Hematopoietic multipotent progenitor cell (in vitro differentiated cells): ENCODE measurements at places on chromosomes 16 and 17. TPM values are rescaled to one million over a fixed set of nuclear protein-coding genes. Genes with fewer than 3 reads are reported as not detected.
A peak's percentile ranks its signal among the peaks of the same experiment; 100 is the strongest.

DNA sequence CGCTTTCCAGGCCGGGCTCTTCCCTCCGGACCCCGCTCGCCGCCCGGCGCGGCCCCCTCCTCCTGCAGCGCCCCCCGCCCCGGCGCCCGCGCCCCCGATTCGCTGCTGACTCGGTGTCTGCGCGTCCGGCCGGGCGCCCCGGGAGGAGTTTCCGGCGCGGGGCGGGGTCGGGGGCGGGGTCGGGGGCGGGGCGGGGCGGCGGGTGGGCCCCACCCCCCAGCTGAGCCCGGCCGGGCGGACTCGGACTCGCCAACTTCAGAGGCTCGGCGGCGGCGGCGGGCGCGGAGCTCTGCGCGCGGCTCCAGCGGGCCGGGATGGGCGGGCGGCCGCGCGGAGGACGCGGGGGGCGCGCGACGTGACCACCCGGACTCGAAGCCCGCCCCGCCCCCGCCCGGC, at the start of gene METRNL:
Gene METRNL, plus strand, starts transcription at position 258 of the 396 bp plus-strand sequence. CDS start 207 bp downstream, outside the sequence.
- peak; percentile 57 for DNase-seq

- DNase-seq: no peak
Observed at GRCh38 chr16:70769131-70769530, 31.8 kb downstream of the VAC14 start.

- no peak for DNase-seq
Observed at GRCh38 chr16:68973611-68974120, 130.3 kb downstream of the TANGO6 start.

The RDM1 gene
- total RNA-seq: 0.54 TPM

GRCh38 chr17:14871921-14872320, 393.2 kb downstream of the PMP22 start:
- no peak for DNase-seq

The ABR gene
- 64.6 TPM for total RNA-seq

The LRRC3C gene
- under 0.01 TPM for total RNA-seq

DNA sequence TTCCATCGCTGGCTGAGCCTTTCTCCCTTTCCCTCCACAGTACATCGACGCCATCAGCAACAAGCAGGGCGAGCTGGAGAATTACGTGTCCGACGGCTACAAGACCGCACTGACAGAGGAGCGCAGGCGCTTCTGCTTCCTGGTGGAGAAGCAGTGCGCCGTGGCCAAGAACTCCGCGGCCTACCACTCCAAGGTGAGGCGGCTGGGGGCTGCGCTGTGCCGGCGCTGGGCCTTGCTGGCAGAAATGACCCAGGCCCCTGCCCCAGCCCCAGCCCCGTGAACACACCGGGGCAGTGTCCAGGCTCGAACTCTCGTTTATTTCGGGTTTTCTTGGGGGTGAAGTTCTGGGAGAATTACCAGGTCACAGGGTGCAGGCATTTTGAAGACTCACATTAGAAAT, 64.9 kb downstream of the BAIAP2 start:
- DNase-seq: no peak

DNA sequence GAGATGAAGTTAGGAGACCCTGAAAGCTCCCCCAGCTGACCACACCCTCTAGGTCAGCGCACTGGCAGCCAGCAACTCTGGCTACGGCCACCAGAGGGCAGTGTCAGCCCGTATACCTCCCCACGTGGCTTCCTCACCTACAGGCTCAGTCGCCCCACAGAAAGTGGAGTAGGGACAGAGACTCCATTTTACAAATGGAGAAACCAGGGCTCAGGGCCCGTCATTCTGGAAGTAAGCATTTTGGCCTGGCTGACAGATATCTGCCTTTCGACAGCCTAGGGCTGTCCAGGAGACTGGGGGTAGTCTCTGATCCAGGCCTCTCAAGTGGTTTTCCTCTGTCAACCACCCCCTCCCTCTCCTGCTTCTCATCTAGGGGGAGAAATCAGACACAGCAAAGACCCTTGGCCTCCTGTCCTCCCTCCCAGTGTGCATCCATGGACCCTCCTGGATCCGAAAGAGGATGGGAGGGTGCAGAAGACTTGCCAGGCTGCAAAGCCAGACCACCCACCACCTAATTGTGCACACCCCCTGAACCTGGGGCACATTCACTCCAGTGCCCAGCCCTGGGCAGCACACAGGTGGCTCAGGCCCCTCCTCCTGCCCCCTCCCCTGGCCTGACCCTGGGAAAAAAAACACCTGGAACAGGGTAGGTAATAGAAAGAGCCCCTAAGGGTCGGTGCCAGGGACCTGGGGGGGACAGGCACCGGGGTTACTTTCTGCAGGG, 3.8 kb upstream of the HAP1 start:
- DNase-seq: peak; percentile 85

- no peak for DNase-seq
Observed at GRCh38 chr16:84821728-84822689, 2.2 kb downstream of the CRISPLD2 start.

- no peak for DNase-seq
Observed at GRCh38 chr17:77644181-77645071, 314.1 kb upstream of the TNRC6C start.

GRCh38 chr17:63549289-63549945, 860 bp upstream of the DCAF7 start:
- DNase-seq: no peak

The HSPB9 gene
- not detected for total RNA-seq

GRCh38 chr17:39950871-39951348, 11.9 kb upstream of the GSDMA start:
- DNase-seq: no peak

The AXIN2 gene
- under 0.01 TPM for total RNA-seq

The GRAP gene
- 22.9 TPM for total RNA-seq

The MPP2 gene
- 0.81 TPM for total RNA-seq

DNA sequence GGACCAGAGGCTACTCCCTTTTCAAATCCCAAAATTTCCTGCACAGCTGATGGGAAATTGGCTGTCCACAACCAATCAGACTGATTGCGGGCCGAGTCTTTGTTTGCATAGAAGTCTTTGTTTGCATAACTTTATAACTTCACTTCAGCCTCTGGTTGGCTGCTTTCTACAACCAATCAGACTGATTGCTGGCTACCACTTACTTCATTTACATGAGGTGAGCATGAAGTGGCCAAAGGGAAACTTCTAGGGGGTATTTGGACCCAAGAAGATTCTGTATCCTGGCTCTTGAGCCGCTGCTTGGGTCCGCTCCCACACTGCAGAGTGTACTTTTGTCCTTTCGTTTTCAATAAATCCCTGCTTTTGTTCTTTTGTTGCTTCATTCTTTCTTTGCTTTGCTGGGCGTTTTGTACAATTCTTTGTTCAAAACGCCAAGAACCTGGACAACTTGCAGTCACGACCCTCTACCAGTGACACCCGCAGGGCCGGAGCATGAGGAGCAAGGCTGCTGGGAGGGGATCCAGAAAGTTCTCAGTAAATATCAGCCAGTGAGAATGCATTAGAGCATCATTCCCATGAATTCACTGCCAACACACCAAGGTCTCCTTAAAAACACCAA, 67.5 kb downstream of the IQCK start:
- DNase-seq: no peak

GRCh38 chr16:13781575-13782338, 138.2 kb upstream of the ERCC4 start:
- no peak for DNase-seq

The SMURF2 gene
- 15.3 TPM for total RNA-seq

GRCh38 chr17:45751466-45751865, 32.7 kb upstream of the CRHR1 start:
- DNase-seq: no peak

The KRT14 gene
- not detected for total RNA-seq

GRCh38 chr17:57080718-57081117, 4.3 kb upstream of the AKAP1 start:
- DNase-seq: no peak

The TRPV2 gene
- 149 TPM for total RNA-seq

The TNK1 gene
- 4.3 TPM for total RNA-seq

GRCh38 chr16:12570046-12570618, 233.6 kb downstream of the CPPED1 start:
- no peak for DNase-seq

DNA sequence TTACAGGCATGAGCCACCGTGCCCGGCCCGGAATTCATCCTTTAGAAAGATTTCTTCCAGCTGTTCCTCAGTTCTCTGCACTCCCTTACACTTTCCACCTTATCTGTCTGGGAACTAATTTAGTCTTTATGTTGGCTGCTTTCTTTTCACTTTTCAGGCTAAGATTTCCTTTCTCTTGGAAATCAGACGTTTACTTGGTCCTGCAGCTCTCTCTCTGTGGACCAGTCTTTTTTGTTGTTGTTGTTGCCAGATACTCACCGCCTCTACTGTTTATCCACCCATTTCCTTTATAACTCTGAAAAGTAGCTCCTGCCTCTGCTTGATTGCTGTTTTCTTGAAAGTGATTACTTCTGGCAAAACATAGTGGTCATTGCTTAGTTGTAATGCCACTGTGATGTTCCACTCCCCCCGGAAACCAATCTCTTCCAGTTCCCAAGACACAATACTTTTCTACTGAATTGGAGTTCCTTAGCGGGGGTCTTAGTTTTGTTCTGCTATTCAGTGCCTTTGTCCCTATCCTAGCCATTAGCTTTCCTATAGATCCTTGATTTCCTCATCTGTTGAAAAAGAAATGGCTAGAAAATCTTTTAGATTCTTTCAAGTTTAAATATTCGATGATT, 6.2 kb downstream of the NF1 start:
- no peak for DNase-seq

The ALOX15B gene
- 5.1 TPM for total RNA-seq

- no peak for DNase-seq
Observed at GRCh38 chr16:2854700-2855309, 3.2 kb downstream of the PRSS22 start.

GRCh38 chr17:80443916-80444643, 29.1 kb downstream of the ENDOV start:
- DNase-seq: no peak

The SMIM5 gene
- 3.0 TPM for total RNA-seq

DNA sequence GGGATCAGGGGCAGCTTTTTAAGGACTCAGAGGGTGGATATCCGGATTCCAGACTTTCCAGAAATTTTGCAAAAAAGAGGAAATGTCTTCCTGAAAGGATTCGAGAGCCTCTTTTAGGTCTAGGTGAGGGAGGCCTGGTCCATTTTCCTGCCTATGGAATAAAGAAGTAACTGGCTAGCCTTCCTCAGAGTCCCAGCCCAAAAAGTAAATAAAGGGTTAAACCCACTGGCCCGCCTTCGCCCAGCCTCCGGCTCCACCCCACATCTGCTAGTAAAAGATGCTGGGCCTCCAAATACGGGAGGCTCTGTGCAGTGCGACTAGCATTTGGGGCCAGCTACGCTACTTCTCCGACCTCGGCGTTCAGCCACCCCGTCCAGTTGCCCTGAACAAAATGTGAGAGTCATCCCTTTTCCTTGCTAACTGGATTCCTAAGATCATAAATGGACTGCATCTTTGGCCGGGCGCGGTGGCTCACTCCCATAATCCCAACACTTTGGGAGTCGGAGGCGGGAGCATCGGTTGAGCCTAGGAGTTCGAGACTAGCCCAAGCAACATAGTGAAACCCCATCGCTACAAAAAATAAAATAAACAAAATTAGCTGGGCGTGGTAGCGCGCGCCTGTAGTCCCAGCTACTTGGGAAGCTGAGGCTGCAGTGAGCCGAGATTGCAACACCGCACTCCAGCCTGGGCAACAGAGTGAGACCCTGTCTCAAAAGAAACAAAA, 824 bp upstream of the MPP2 start:
- DNase-seq: no peak

DNA sequence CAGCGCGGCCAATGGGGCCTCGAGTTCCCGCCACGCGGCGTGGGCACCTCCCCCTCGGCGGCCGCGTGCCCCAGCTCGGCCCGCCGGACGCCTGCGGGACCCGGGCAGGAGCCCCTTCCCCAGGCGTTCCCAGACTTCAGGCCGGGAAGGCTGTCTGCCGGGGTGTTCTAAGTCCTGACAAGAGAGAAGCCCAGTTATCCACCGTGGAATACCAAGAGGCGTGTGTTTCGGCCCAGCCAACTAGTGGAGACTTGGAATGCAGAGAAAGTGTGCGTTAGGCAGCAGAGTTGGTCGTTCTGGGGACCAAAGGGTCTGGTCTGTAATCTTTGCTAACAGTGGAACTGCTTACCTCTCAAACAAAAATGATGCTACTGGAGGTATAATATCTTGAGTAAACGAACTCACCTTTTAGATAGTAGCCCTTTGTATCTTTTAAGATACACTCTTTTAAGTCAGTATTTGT, 251 bp upstream of the HSF5 start:
- DNase-seq: no peak

DNA sequence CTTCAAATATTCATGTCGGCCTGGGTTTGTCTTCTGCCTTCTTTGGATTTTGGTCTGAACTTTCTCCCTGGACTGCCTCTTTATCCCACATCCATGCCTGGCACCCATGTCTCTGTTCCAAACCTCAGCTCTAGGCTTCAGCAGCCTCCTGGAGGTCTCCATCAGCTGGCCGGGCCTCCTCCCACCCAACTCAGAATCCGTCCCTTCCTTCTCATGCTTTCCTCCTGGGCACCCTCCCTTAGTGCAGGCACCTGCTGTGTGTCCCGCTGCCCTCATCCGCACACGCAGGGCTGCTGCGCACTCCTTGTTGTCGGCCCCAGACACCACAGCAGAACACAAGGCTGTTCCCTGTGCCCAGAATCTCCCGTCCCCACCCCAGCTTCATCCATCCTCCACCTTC, 14.0 kb downstream of the LDHD start:
- DNase-seq: no peak

DNA sequence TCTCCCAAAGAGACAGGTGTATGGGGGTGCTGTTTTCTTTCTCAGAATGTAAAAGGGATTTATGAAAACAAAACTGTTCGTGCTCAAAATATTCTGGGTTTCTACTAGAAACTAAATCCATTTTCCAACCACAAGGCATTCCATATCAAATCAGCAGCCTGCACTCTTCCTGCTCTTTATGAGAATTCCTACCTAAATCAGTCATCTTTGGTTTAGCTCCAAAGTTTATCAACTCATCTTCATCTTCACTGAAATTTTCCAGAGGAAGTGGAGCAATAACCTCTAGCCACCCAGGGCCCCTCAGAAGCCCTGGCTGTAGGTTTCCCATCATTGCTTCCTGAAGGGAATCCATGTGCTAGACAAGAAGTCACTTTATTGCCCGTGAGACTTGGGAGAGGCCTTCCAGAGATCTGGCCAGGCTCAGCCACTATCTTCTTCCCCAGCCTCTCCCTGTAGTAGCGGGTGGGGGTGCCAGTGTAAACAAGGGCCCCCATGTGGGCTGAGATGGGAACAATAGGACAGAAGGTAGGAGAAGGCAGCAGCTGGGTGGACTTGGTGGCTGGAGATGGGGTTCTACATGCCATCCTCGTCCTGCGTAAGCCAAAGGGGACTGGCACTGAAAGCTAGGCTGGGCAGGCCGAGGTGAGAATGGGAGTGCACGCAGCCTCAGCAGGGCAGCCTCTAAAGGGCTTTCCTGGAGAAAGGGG, 22.0 kb upstream of the ALDH3A1 start:
- no peak for DNase-seq
